ENCODE measurements at places on chromosomes 2 and 18. TPM values are rescaled to one million over a fixed set of nuclear protein-coding genes. Genes with fewer than 3 reads are reported as not detected.

DNA sequence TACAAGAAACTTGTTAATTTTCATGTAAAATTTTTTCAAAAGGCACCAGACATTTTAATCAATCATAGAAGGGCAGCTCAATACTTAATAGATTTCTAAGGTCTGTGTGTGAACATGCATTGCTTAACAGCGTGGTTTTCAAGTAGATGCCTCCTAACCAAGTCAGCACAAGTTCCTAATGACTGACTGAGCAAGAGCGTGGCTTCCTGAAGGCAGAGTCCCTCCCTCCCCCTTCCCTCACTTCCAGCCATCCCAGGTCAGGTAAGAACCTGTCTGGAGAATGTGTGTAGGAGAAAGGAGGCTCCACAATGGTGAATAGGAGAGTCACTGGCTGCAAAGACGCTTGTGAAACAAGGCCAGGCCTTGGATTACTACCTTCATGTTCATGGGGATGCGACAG, 33.5 kb upstream of the DAPL1 start:
- H3K27me3 ChIP-seq = no peaks in the 10 kb centered on the region
- DNase-seq = no peak
- no peak overlapping the region for H3K27ac ChIP-seq

DNA sequence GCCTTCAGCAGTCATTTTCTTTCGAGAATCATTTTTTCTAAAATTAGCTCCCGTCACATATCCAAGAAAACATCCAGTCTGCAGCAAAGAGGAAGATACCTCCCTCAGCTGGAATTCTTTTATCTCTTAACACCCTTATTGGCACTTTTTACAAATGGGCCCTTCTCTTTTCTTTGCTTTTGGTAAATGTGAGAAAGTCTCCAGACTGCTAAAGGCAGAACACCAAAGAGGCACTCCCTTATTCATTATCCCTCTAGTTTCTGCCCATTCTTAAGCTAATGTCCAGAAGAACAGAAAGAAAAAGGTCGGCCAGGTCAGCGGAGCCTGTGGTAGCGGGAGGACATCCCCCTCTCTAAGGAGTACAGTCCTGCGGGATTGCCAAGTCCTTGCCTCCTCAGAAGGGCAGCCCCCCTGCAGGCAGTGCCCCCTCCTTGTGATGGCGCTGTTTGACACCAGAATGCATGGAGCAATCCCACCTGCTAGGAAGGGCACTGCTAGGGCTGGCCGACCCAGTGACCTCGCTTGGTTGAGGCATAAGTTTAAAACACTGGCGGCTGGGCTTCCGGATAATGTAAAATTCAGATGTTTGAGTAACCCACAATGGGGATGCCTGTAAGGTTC, 34.0 kb downstream of the ST6GAL2 start:
- H3K36me3 ChIP-seq = no peaks in the 10 kb centered on the region
- H3K27me3 ChIP-seq = no peaks in the 10 kb centered on the region
- DNase-seq = peak; percentile 53
- H3K27ac ChIP-seq = no peak overlapping the region
- peaks cover 56% of the 10 kb centered on the region for H3K4me1 ChIP-seq

DNA sequence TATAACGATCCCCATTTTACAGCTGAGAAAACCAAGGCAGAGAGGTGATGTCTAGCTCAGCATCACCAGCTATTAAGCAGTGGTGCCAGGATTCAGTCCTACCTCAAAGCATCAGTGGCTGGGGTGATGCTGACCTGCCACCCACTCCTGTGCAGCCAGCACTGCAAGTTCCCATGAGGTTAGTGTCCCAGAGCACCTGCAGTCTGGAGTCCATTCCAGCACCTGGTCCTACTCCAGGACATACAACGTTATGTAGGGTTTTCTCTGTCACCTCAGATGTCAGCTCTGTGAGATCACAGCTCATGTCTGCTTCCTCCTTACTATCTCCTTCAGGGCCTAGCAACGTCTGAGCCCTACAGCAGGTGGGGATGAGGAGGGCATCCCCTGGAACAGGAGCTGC, 328.0 kb upstream of the HS6ST1 start:
- H3K27ac ChIP-seq = no peak overlapping the region
- H3K36me3 ChIP-seq = no peaks in the 10 kb centered on the region

- no peak for DNase-seq
- no peaks in the 10 kb centered on the region for H3K4me1 ChIP-seq
- H3K36me3 ChIP-seq = no peaks in the 10 kb centered on the region
Measured at GRCh38 chr18:78611201-78611800, 368.3 kb upstream of the SALL3 start.

GRCh38 chr2:37201208-37201607, 4.9 kb downstream of the CEBPZOS start:
- no peaks in the 10 kb centered on the region for H3K27me3 ChIP-seq
- peaks cover 35% of the 10 kb centered on the region for H3K36me3 ChIP-seq
- H3K4me1 ChIP-seq = peaks cover 50% of the 10 kb centered on the region
- H3K27ac ChIP-seq = peak overlapping the region; percentile 89
- DNase-seq = no peak
- no peak overlapping the region for H3K4me3 ChIP-seq

- H3K4me3 ChIP-seq = no peak overlapping the region
- peaks cover 25% of the 10 kb centered on the region for H3K36me3 ChIP-seq
- H3K27ac ChIP-seq = no peak overlapping the region
- no peaks in the 10 kb centered on the region for H3K4me1 ChIP-seq
- H3K27me3 ChIP-seq = no peaks in the 10 kb centered on the region
- no peak for DNase-seq
Measured at GRCh38 chr2:130347220-130347925, 4.7 kb downstream of the IMP4 start.

- peak within 1 kb of the TSS; percentile 34 for H3K4me3 ChIP-seq
- H3K27me3 ChIP-seq = no peaks in the 10 kb centered on the region
- peaks cover 19% of the 10 kb centered on the region for H3K4me1 ChIP-seq
Measured at GRCh38 chr2:137964066-137964858, at the start of gene HNMT. HNMT (plus strand) TSS chr2:137964473; CDS start chr2:137964492, 19 bp downstream.

DNA sequence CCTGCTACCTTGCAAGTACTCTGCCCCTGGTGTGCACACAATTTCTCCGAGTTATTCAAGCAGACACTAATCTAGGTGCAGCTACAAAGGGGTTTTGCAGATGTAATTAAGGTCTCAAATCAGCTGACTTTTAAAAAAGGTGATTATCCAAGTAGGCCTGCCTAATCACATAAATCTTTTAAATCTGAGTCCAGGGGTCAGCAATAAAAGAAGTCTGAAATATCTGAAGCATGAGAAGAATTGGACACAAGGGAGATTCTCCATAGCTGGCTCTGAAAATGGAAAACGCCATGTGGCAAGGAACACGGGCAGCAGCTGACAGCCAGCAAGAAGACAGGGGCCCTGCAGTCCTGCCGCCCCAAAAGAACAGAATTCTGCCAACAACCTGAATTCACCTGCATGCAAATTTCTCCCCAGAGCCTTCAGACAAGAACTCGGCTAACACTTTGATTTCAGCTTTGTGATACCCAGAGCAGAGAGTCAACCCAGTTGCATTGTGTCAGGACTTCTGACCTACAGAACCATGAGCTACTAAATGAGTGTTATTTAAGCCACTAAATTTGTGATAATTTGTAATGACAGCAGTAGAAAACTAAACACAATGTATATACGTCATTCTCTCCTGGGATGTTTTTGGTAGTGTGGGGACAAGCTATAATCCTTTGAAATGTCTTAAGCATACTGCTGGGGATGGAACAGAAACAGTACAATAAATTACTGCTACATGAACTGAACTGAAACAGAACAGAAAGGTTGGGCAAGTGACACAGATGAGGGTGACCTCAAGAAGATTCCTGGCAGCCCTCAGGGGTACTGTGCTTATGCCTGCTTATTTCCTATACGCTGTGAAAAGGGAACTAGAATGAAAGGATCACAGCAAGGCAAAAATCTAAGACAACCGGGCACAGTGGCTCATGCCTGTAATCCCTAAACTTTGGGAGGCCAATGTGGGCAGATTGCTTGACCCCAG, 3.2 kb downstream of the INO80C start:
- no peaks in the 10 kb centered on the region for H3K36me3 ChIP-seq
- peak overlapping the region; percentile 41 for H3K27ac ChIP-seq
- DNase-seq = peak; percentile 27
- H3K27me3 ChIP-seq = no peaks in the 10 kb centered on the region
- H3K4me3 ChIP-seq = no peak overlapping the region

DNA sequence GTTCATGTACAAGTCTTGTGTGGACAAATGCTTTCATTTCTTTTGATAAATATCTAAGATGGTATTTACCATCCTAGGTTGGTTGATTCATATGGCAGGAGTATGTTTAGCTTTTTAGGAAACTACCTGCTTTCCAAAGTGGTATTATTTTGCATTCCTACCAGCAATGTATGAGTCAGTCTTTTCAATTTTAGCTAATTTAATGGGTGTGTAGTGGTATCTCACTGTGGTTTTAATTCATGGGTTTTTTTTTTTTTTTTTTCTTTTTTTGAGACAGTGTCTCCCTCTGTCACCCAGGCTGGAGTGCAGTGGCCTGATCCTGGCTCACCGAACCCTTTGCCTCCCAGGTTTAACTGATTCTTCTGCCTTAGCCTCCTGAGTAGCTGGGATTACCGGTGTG, 4.2 kb downstream of the ZNF512 start:
- H3K27ac ChIP-seq = no peak overlapping the region
- H3K27me3 ChIP-seq = no peaks in the 10 kb centered on the region
- peaks cover 7% of the 10 kb centered on the region for H3K4me1 ChIP-seq
- no peaks in the 10 kb centered on the region for H3K36me3 ChIP-seq

- H3K27me3 ChIP-seq = no peaks in the 10 kb centered on the region
- DNase-seq = no peak
- H3K36me3 ChIP-seq = no peaks in the 10 kb centered on the region
- H3K4me3 ChIP-seq = no peak overlapping the region
- peaks cover 26% of the 10 kb centered on the region for H3K4me1 ChIP-seq
Measured at GRCh38 chr2:127084611-127085316, 22.2 kb downstream of the BIN1 start.

DNA sequence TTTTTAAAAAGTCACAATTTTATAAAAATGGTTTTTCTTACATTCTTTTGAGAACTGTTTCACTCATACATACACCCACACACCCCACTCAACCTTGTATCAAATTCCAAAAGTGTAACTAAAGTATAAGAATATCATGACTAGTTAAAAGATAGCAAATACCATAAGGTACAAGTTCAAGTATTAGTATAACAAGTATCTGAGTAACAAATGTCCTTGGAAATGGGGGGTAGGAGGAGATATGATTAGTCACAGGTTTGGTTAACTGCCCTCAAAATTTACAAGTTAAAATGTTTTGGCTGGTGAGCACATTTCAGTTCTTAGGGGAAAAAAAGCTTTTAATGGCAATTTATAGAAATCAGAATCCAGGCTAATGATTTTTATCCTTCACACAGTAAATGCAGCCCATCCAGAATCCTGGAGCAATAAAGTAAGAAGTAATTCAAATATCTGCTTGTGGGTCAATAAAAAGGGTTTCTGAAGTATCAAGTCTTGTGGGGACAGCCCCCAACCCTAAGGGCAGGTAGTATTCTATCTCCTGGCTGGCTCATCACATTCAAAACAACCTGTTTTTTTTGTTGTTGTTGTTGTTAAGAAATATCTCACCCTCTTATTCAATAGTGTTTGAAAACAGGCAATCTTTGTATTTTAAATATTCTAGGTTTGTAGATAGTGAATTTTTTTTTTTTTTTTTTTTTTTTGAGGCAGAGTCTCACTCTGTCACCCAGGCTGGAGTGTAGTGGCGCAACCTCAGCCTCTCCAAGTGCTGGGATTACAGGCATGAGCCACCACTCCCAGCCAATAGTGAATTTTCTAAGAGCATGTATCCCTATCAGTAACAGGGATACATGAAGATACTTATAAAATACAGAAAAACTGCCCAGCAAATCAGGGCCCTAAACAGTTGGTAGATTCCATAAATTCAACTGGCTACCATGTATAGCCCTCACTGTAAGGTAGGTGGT, 14.5 kb downstream of the IAH1 start:
- H3K27ac ChIP-seq = no peak overlapping the region
- H3K36me3 ChIP-seq = peaks cover 34% of the 10 kb centered on the region
- DNase-seq = no peak
- no peak overlapping the region for H3K4me3 ChIP-seq
- H3K27me3 ChIP-seq = no peaks in the 10 kb centered on the region

GRCh38 chr2:1605102-1606045, 138.9 kb downstream of the PXDN start:
- DNase-seq = peak; percentile 86
- peak overlapping the region; percentile 96 for H3K27ac ChIP-seq
- no peak overlapping the region for H3K4me3 ChIP-seq
- H3K4me1 ChIP-seq = peaks cover 13% of the 10 kb centered on the region

DNA sequence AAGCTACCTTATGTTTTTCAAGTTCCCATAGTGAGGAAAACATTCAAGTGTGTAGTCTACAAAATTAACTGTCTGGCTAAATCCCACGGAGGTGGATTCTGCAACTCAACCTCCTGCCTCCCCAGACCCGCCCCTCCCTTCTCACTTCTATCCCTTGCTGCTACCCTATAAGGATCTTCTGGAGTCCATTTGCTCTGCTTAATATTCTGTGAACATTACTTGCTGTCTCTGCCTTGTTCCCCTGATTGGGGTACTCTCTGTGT, 163.2 kb downstream of the KCNE4 start:
- H3K27me3 ChIP-seq = no peaks in the 10 kb centered on the region
- H3K4me1 ChIP-seq = no peaks in the 10 kb centered on the region
- DNase-seq = no peak
- no peak overlapping the region for H3K4me3 ChIP-seq

DNA sequence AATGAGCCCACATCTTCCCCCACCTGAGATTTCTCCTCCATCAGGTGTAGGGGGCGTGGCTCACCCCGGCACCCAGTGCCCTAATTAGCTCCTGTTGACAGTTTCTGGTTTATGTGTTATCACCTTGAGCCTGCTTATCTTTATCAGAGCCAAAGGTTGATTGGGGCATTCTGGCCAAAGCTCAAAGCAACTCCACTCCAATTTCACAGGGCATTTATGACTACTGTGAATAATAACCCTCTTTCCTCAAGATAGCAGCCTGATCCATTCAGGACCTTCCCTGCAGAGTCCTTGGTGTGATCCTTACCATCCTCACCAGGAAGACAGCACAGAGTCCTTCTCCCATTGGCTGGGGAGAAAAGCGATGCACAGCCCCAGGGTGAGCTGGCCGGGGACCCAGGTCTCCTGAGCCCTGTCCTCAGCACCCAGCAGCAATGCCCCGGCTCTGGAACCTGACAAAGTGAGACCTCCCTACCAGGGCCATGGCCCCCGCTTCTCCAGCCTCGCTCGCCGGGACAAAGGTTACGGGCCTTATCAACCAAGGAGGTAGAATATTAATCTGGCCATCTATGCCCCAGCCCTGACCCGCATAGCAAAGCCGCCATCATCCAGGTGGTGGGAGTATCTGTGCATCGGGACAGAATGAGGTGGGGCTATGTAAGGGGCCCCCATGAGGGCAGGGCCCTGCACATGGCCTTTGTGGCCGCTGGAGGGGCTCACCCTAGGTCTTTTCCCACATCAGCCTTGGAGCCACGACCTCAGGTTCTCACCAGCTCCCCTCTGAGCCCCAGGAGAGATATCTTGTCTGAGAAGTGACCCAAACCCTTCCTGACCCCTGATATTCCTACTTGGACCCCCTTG, 64.5 kb downstream of the ZFP36L2 start:
- no peak overlapping the region for H3K27ac ChIP-seq
- no peak overlapping the region for H3K4me3 ChIP-seq
- H3K36me3 ChIP-seq = no peaks in the 10 kb centered on the region
- no peak for DNase-seq

The LINC00305 gene
- not detected for total RNA-seq

The HAAO gene
- total RNA-seq = 0.97 TPM

The PTH2R gene
- total RNA-seq = 0.19 TPM

The FLACC1 gene
- total RNA-seq = 0.10 TPM
